DMS53 (cell line): ENCODE measurements at places on chromosomes 2 and 18.

- no peak for DNase-seq
These were observed 40.7 kb downstream of the INO80D start for GRCh38 chr2:206045251-206045650.

DNA sequence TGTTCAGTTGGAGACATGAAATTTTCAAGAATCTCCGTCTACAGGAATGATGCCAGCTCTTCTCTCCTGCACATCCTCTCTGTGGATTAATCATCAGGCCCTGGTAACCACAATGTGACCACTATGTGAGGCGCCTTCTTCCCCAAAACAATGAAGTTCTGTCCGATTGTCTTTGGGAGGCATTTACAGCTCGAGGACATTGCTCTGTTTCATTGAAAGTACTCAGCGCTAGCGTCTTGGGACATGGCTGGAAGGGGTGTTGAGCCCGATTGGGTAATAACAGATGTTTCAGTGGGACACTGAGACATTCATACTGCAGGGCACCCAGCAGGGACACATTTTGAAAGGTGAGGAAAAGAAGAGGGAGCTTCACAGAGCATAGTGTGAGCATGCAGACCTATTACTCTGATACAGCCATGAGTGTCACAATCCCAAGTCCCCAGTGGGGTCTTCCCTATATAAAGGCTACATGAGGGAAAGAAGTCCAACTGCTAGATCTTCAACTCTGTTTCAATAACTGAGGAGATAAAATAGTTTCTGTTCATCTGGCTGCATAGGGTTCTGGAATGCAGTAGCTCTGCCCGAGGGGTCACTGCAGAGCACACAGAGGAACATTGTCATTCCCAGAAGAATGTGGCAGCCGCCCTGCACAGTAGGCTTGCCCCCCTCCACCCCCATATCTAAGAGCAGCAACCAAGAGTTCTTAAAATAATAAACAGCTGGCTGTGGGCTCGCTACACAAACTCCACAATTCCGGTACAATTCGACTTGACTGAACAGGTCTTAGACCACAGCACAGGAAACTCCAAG is 237.3 kb downstream of the OSR1 start:
- DNase-seq, result no peak

DNA sequence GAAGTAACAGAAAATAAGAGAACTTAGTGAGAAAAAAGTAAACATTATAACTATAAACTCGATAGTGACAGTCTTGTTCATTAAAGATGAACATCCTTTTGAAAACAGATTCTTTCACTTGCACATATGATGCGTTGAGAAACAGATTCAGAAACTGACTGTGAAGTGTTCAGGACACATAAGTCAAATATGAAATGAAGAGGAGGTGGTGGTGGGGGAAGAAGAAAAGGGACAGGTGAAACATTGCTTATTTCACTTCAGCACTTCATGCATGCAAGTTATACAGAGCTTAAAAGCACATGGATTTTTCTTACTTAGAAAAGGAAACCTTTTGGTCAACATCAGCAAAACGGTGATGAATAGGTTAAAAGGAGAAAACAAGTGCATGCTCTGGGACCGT is 42.5 kb downstream of the STAT4 start:
- DNase-seq, result no peak

DNA sequence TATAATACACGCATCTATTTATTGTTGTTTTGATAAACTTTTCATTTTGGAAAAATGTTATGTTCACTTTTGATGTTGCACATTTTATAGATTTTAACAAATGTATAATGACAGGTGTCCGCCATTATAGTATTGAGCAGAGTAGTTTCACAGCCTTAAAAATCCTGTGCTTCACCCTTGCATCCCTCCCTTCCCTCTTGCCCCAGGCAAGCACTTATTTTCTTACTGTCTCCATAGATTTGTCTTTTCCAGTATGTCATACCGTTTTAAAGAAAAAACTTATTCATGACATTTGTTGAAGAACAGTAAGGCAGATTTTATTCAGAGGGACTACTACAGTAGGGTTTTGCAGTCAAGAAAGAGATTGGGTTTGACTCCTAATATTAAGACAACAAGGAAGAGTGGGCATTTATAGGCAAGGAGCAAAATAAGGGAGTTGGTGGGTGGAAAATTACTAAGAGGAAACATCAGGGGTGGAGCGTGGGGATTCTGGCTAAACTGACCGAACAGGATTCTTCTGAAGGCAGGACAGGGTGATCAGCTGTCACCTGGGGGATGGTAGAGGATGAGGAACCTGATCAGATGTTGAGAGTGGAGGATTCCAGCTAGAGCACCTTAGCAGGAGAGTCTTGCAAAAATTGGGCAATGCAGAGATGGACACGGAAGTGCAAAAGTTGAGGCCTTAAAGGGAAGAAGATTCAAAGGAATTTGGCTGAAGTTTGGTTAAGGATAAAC is 108.8 kb downstream of the NCK2 start:
- DNase-seq, result peak; percentile 70

- peak; percentile 44 for DNase-seq
These were observed 103.7 kb downstream of the HS6ST1 start for GRCh38 chr2:128214866-128215460.

DNA sequence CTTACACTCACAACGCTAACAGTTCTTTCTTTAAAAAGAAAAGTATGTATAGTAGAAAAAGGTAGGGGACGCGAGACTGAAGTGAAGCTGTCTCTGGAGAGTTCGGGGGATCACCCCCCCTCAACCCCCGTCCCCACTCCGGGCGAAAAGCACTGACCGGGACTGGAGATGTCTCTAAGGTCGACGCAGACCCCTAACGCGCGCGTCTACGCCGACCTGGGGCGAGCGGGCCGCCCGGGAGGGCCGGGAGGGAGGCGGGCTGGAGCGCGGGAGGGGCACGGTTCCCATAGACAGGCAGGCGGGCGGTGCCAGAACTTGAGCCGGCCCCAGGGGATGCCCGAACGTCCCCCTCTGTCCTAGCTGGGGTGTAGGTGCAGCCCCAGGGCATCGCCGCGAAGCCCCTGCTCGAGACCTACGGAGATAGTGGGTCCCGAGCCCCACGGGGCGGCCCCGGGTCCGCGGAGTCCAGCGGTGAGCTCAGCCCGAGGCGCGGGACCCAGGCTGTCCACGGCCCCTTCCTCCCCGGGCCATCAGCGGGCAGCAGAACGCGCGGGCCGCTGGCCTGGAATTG is 82.2 kb downstream of the CHRNA1 start:
- DNase-seq, result peak; percentile 74

GRCh38 chr2:219485201-219485580 is 13.5 kb upstream of the GMPPA start:
- no peak for DNase-seq

DNA sequence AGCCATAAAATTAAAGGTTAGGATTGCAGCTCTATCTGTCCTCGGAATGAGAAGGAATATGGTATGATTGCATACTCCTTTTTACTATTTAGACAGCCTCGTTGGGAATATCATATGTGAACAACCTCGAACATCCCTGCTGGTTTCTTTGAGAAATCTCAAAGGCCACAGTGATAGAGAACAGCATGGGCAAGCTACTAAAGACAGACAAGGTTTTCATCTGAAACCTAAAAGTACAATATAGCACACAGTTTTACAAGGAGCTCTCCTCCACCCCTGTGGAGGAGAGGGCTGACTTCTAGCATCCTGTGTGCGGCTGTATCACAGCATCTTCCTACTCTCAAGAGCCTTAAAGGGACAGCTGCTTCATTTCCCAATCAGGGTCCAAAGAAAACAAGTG is 104.3 kb downstream of the VWC2L start:
- DNase-seq, result no peak

GRCh38 chr18:14086458-14087231 is 45.6 kb downstream of the ZNF519 start:
- peak; percentile 84 for DNase-seq

- DNase-seq, result no peak
These were observed 125.2 kb upstream of the LYPD6 start for GRCh38 chr2:149205143-149205542.

DNA sequence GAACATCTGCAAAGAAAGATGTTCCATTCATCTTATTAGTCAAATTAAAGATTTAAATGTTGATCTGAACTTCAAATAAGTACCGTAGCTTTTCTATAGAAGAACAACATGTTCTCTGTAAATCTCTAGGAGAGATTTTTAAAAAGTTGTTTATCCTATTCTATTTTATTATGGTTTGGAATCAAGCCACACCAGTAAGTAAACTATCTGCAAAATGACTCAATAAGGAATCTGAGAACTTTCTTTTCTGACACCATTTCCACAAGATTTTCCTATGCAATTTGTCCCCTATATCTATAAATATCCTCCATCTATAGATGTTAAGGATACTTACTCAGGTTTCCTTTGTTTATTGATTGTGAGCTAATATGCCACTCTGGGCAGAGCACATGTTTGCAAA is 736.6 kb downstream of the CBLN2 start:
- DNase-seq, result no peak

DNA sequence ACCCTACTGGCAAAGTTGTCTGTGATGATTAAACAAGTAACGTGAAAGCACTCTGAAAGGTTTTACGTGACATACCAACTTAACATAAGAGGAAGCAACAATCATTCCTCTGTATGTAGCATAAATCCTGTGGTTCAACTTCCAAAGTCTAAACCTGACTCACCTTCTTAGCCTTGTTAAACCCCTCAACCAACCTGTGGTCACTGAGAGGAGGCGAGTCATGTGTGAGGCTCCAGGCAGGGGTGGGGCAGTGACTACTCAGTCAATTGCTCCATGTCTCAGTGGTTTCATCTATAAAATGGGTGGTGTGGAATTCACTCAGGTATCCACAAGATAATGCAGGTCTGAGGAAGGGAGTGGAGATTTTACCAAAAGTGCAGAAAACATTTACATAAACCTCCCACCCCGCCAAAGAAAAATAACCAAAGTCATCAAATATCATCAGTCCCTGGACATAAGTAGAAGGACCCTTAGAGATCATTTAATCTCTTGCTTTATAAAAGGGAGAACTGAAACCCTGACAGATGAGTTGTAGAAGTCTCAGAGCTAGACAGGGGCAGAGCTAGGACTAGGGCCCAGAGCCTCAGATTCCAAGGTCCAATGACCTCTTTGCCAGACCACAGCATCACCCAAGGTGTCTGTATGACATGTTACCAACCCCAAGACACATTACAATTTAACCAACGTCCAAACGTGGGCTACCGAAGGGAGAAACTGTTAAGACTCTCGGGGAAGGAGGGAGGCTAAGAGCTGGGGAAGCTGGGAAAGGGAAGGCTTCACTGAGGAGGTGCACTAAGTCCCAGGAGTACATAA is 3.7 kb upstream of the PCBP1 start:
- DNase-seq, result peak; percentile 41

- no peak for DNase-seq
These were observed 59.0 kb downstream of the PDK1 start for GRCh38 chr2:172614932-172615331.

GRCh38 chr2:70732766-70733645 is 35.0 kb downstream of the ADD2 start:
- DNase-seq, result no peak

GRCh38 chr2:99425022-99425421 is 64.8 kb downstream of the REV1 start:
- DNase-seq, result no peak

GRCh38 chr2:143132355-143132754 is 3.1 kb downstream of the ARHGAP15 start:
- DNase-seq, result no peak

DNA sequence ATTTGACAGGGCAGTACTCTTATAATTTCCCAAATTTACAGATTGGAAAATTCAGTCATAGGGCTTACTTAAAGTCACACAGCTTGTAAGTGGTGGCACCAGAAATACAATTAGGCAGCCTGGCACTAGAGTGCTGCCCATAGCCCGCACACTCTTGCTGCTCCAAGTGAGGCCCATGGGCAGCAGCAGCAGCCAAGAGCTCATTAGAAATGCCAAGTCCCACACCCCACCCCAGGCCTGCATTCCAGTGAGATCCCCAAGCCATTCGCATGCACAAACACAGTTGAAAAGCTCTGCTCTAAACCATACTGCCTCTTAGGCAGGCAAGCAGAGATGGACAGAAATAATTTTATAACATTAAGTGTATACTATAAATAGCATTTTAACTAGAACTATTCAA is 379.3 kb upstream of the PKDCC start:
- DNase-seq, result no peak

- no peak for DNase-seq
These were observed 94.9 kb downstream of the MGAT5 start for GRCh38 chr2:134348760-134349159.

- DNase-seq, result no peak
These were observed 50.8 kb upstream of the REG3A start for GRCh38 chr2:79210274-79210917.

GRCh38 chr2:15299904-15300520 is 261.1 kb downstream of the NBAS start:
- no peak for DNase-seq

DNA sequence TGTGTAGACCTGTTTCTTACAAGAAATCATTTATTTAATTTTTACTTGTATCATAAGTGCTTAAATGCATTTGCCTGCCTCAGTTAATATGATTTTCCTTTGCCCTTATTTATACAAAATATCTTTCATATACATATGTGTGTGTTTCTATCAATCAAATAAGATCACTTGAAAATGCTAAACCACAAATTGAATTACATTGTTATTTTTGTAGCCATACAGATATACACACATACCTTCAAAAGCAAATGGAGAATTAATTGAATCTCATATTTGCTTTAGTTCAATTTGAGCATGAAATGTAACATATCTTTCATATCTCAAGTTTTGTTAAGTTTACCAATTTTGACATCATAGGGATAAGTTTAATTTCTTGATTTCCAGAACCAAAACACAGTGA is 755.8 kb upstream of the PIK3C3 start:
- DNase-seq, result no peak

GRCh38 chr2:123521854-123522253 is 503.2 kb upstream of the CNTNAP5 start:
- DNase-seq, result no peak

DNA sequence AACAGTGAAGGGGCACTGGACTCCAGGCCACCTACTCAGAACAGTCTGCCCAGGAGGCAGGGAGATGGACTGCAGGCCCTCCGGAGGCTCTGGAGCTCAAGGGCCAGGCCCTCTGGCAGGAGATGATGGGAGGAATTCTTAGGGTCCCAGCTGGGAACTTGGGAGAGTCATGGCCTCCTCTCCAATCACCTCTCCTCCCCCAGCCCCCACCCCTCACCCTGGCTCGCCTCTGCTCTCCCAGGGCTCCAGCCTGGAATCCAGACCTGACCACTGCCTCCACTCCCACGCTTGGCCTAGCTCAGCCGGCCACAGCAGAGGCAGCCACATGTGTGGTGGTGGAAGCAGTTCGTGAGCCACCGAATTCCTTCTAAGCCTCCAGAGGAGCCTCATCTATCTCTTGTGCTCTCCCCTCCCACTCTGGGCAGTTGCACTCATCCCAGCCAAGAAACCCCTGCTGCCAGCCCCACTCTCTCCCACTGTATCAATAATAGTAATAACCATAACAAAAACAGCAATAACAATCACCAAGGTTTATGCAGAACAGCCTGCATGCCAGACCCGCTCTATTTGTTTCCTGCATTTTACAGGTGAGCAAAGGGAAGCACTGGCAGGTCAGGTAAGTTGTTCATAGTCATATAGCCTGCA is 67.4 kb downstream of the TNS1 start:
- no peak for DNase-seq

- DNase-seq, result no peak
These were observed 87.0 kb upstream of the CXCR4 start for GRCh38 chr2:136204971-136205370.
